GM23248 (cell line): ENCODE measurements at places on chromosomes 5 and 9. TPM values are rescaled to one million over a fixed set of nuclear protein-coding genes. Genes with fewer than 3 reads are reported as not detected.

GRCh38 chr9:112544477-112544876 is 57.9 kb downstream of the KIAA1958 start:
- DNase-seq: peak; percentile 35
- H3K4me3 ChIP-seq: no peak overlapping the region
- H3K36me3 ChIP-seq: no peaks in the 10 kb centered on the region
- H3K4me1 ChIP-seq: peaks cover 51% of the 10 kb centered on the region

DNA sequence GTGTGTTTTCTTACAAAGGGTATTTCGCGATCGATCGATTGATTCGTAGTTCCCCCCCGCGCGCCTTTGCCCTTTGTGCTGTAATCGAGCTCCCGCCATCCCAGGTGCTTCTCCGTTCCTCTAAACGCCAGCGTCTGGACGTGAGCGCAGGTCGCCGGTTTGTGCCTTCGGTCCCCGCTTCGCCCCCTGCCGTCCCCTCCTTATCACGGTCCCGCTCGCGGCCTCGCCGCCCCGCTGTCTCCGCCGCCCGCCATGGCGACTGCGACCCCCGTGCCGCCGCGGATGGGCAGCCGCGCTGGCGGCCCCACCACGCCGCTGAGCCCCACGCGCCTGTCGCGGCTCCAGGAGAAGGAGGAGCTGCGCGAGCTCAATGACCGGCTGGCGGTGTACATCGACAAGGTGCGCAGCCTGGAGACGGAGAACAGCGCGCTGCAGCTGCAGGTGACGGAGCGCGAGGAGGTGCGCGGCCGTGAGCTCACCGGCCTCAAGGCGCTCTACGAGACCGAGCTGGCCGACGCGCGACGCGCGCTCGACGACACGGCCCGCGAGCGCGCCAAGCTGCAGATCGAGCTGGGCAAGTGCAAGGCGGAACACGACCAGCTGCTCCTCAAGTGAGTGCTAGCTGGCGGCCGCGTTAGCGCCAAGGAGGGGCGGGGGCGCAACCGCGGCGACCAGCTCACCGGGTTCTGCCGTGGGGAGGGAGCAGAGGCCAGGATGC is 480 bp downstream of the LMNB1 start:
- DNase-seq: peak; percentile 82
- no peaks in the 10 kb centered on the region for H3K36me3 ChIP-seq
- H3K27ac ChIP-seq: peak overlapping the region; percentile 62

GRCh38 chr5:6780802-6781391 is 67.7 kb downstream of the TENT4A start:
- no peaks in the 10 kb centered on the region for H3K36me3 ChIP-seq
- H3K27me3 ChIP-seq: no peaks in the 10 kb centered on the region
- no peaks in the 10 kb centered on the region for H3K4me1 ChIP-seq
- H3K4me3 ChIP-seq: no peak overlapping the region

DNA sequence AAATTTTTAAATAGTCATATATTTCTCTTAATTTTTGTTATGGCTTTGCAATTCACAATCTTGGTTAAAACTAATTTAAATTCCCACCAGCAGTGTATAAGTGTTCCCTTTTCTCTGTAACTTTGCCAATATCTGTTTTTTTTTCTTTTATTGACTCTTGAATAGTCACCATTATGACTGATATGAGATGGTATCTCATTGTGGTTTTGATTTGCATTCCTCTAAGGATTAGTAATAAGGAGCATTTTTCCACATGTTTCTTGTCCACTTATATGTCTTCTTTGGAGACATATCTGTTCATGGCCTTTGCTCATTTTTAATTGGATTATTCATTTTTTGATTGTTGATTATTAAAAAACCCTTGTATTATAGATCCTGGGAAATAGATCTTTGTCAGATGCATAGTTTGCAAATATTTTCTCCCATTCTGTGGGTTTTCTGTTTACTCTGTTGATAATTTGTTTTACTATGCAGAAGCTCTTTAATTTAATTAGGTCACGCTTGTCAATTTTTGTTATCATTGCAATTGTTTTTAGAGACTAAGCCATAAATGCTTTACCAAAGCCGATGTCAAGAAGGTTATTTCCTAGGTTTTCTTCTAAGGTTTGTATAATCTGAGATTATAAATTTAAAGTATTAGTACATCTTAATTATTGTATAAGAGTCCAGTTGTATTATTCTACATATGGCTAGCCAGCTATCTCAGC is 610.9 kb downstream of the CHSY3 start:
- no peaks in the 10 kb centered on the region for H3K4me1 ChIP-seq
- no peak overlapping the region for H3K27ac ChIP-seq
- peak; percentile 30 for DNase-seq
- H3K4me3 ChIP-seq: no peak overlapping the region
- no peaks in the 10 kb centered on the region for H3K27me3 ChIP-seq

The MTMR12 gene
- total RNA-seq: 13.4 and 48.8 TPM in 2 replicates

The NR4A3 gene
- total RNA-seq: 1.4 and 1.8 TPM in 2 replicates

The TMEM232 gene
- 1.3 and 6.2 TPM in 2 replicates for total RNA-seq

DNA sequence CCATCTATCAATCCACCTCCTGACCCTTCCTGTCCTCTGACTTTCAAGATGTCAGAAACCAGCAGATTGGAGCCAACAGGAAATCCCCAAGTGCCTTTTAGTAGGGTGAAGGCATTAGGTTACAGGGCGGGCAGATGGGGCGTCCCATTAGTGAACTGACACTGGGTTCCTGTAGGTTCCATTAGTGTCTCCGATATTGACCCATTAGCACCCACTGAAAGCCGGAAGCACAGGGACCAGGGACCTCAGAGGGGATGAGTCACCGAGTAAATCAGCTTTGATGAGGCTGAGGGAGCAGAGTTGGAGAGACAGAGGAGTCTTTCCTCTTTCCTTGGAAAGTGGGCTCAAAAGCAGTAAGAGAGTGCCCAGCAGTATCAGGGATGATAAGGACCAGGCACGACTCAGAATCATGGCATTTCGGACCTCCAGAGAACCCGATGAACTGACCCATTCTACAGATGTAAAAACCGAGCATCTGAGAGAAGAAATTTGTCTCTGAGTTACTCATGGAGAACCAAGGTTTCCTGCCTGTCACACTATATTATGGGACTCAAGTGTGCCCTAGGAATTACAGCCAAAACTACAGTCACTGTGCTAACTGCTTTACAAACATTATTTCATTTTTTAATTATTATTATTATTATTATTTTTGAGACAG is 47.2 kb upstream of the FABP6 start:
- H3K4me3 ChIP-seq: no peak overlapping the region
- H3K36me3 ChIP-seq: no peaks in the 10 kb centered on the region
- DNase-seq: peak; percentile 41

- no peaks in the 10 kb centered on the region for H3K27me3 ChIP-seq
- DNase-seq: peak; percentile 13
- H3K27ac ChIP-seq: no peak overlapping the region
- 0 out of 2 replicates have a peak, but pooled peaks cover 16% of the 10 kb centered on the region for H3K36me3 ChIP-seq
Measured at GRCh38 chr5:168801567-168801966, 222.4 kb upstream of the PANK3 start.

The VDAC1 gene
- 329 and 332 TPM in 2 replicates for total RNA-seq

DNA sequence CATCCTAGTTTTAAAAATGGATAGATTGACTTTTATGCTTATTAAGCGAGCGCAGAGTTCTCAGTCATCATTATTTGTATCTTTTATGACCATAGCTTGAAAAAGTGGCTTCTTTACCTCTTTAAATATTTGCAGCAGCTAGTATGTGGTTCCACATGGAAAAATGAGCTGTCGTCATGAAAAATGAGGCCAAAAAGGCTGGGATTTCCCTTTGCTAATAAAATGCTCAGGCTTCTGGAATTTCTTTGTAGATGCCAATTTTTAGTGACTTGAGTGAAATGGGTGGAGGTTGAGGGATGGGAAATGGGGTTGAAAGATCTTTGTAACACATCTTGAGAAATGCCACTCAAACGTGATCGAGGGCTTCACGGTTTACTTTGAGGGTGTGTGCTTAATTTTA is 35.2 kb downstream of the RAI14 start:
- no peaks in the 10 kb centered on the region for H3K27me3 ChIP-seq
- peaks cover 22% of the 10 kb centered on the region for H3K36me3 ChIP-seq
- peak; percentile 79 for DNase-seq
- peak overlapping the region; percentile 10 for H3K27ac ChIP-seq
- H3K4me1 ChIP-seq: peaks cover 69% of the 10 kb centered on the region

DNA sequence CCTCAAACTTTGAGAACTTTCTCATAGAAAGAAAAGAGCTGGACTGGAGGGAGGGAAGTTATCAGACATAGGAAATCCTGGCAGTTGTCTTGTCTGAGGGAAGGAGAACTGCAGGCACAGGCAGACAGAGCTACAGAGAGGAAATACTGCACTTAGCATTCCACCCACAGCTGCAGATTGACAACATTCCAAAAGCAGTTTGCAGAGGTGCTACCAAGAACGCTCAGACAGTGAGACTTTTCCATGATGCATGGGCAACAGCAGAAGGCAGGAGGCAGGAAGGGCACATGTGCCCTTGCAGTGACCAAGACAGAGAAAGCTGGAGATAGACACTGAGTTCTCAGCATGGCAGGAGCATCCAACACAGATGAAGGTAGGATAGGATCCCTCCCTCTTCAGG is 327.5 kb upstream of the ZNF462 start:
- no peaks in the 10 kb centered on the region for H3K27me3 ChIP-seq
- no peak overlapping the region for H3K27ac ChIP-seq
- H3K4me1 ChIP-seq: no peaks in the 10 kb centered on the region
- no peak for DNase-seq

DNA sequence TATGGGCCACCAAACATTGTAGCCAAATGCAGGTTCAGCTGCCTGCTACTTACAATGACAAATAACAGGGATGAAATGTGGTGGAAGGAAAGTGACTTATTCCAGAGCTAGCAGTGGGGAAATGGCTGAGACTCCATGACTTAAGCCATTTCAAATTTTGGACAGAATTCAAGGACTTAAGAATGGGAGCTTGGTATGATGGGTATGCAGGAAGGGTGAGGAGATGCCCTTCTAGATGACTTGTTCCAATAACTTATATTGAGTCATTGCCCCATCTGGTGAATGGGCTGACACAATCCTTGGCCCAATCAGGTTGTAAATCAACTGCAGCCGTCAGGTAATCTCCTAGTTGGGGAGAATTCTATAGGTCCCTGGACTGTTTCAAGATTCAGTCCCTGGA is 230.7 kb upstream of the SGCD start:
- peak; percentile 78 for DNase-seq
- H3K27me3 ChIP-seq: no peaks in the 10 kb centered on the region
- no peaks in the 10 kb centered on the region for H3K36me3 ChIP-seq
- no peak overlapping the region for H3K4me3 ChIP-seq
- H3K27ac ChIP-seq: peak overlapping the region; percentile 2; the same call in 1 of the 2 replicates

DNA sequence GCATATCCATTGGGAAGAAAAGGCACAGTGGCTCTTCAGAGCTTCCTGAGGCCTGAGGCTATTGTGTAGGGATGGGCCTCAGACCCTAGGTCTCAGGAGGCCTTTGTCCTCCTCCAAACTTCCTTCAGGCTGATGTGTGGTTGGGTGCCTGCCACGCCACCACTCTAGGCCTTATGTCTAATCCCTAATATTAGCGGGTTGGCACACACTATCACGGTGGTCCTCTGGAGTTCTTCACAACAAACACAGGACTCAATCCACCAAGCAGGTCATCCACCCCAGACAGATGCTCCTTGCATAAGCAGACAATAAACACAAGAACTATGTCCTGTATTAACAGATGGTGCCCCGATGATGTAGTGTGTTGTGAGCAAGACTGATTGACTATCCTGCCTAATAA is 31.0 kb upstream of the FSTL4 start:
- no peaks in the 10 kb centered on the region for H3K36me3 ChIP-seq
- H3K27me3 ChIP-seq: peaks cover 3% of the 10 kb centered on the region; the same call in 1 of the 2 replicates
- DNase-seq: no peak

The LYRM7 gene
- 7.5 and 8.5 TPM in 2 replicates for total RNA-seq

DNA sequence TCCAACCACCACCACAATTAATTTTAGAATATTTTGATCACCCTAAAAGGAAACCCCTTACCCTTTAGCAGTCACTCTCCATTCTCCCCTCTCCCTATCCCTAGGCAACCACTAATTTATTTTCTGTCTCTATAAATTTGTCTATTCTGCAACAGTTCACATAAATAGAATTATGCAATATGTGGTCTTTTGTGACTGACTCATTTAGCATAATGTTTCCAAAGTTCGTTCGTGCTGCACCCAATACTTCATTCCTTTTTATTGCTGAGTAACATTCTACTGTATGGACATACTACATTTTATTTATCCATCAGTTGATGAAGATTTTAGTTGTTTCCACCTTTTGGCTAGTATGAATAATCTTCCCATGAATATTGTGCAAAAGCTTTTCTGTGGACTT is 18.2 kb upstream of the CDC20B start:
- no peak overlapping the region for H3K4me3 ChIP-seq
- peak; percentile 28 for DNase-seq
- no peak overlapping the region for H3K27ac ChIP-seq
- H3K4me1 ChIP-seq: no peaks in the 10 kb centered on the region
- H3K27me3 ChIP-seq: peaks cover 72% of the 10 kb centered on the region

DNA sequence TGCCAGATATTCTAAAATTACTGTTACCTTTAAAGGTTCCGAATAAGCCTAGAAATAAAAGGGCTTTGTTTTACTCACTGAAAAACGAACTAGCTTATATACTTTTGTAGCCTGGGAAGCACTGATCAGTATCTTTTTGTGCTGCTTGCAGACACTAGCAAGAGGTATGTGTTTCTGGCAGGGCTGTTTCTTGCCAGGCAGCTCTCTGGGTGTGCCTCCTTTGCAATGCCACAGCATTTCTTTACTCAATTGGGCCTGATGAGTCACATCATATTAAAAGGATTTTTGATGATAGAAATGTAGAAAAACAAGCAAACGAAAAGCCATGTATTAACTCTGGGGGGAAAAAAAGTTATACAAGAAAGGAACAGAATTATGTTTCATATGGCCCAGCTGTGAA is 35.6 kb downstream of the CD180 start:
- H3K4me3 ChIP-seq: 0 out of 2 replicates have a peak overlapping the region, but pooled peaks have one; percentile 10
- H3K4me1 ChIP-seq: peaks cover 15% of the 10 kb centered on the region
- peak overlapping the region; percentile 51 for H3K27ac ChIP-seq
- no peaks in the 10 kb centered on the region for H3K27me3 ChIP-seq

GRCh38 chr5:108541836-108542235 is 159.9 kb upstream of the FBXL17 start:
- no peaks in the 10 kb centered on the region for H3K4me1 ChIP-seq
- no peaks in the 10 kb centered on the region for H3K27me3 ChIP-seq
- H3K4me3 ChIP-seq: no peak overlapping the region
- H3K27ac ChIP-seq: no peak overlapping the region

- DNase-seq: no peak
- no peaks in the 10 kb centered on the region for H3K36me3 ChIP-seq
- no peaks in the 10 kb centered on the region for H3K27me3 ChIP-seq
- H3K4me1 ChIP-seq: no peaks in the 10 kb centered on the region
- H3K4me3 ChIP-seq: no peak overlapping the region
- no peak overlapping the region for H3K27ac ChIP-seq
Measured at GRCh38 chr5:107640568-107640967, 30.2 kb downstream of the EFNA5 start.

GRCh38 chr9:98146101-98146991 is 27.3 kb upstream of the TRIM14 start:
- peak; percentile 67 for DNase-seq
- no peaks in the 10 kb centered on the region for H3K36me3 ChIP-seq
- H3K27ac ChIP-seq: no peak overlapping the region
- H3K4me3 ChIP-seq: no peak overlapping the region

GRCh38 chr9:93183663-93184431 is at the start of gene WNK2:
WNK2 (plus strand) TSS chr9:93184139; CDS start chr9:93184930, 791 bp downstream.
- DNase-seq: peak; percentile 23
- H3K27me3 ChIP-seq: peaks cover 30% of the 10 kb centered on the region
- H3K36me3 ChIP-seq: no peaks in the 10 kb centered on the region
- H3K27ac ChIP-seq: no peak within 1 kb of the TSS
- peak within 1 kb of the TSS; percentile 52 for H3K4me3 ChIP-seq

The ATP10B gene
- total RNA-seq: not detected in 2 replicates
